ENCODE measurements at places on chromosomes 7 and 10.

DNA sequence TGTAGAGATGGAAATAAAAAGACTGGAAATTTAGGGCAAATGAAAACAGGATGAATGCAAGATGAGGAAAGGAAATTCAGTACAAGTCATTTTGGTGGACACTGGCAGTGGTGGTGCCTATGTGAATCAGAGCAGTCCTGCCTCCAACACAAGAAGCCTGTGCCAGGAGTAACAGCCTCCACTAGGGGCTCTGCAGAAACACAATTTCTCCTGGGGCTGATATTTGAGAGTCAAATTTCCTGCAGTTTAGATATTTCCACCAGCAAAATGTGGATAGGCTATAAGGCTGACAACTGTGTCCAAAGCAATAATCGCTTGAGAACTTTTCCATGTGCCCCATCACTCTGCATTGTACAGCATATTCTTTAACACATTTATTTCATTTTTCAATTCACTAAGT is 4.7 kb upstream of the PLXDC2 start:
- no peak for DNase-seq

- DNase-seq, result no peak
Observed at GRCh38 chr7:127776776-127777386, 124.9 kb downstream of the SND1 start.

GRCh38 chr7:76294344-76295024 is 8.0 kb upstream of the HSPB1 start:
- DNase-seq, result no peak

DNA sequence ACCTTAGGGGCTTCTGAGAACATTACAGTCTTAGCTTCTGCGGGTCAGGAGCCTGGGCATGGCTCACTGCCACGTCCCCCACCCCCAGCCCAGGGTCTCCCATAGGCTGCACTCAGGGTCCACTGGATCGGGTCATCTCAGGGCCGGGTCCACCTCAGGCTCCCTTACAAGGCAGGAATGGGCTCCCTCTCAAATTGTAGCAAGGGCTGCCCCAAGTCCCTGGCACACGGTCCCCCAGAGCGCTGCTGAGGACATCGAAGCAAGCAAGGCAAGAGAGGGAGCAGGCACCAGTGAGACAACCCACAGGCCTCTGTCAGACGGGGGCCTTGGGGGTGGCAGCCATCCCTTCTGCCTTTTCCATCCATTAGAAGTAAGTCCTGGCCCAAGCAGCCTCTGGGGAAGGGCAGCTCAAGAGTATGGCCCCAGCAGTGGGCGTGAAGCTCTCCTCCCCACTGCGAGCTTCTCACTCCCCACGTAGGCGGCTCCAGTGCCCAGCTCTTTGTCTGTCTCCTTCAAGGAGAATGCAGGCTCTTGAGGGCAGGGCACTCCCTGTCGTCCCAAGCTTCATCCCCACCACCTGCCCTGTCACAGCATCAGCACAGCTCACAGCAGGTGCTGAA is 18.0 kb upstream of the RET start:
- DNase-seq, result no peak

GRCh38 chr7:39221901-39222300 is 244.2 kb downstream of the POU6F2 start:
- DNase-seq, result no peak

DNA sequence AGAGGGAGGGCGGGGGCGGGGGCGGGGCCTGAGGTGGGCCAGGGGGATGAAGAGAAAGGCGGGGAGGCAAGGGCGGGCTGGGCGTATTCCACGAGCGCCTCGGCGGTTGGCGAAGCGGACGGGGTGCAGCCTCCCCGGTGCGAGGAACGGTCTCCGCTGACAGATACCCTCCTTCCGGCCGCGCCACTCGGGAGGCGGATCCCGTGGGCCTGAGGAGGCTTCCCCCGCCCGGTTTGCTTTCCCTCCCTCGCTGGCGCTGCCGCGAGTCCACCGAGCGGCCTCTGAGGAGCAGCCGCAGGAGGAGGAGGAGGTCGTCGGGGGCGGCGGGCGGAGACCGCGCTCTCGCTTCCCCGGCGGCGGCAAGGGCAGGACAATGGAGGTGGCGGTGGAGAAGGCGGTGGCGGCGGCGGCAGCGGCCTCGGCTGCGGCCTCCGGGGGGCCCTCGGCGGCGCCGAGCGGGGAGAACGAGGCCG is at the start of gene TRIM24:
Gene TRIM24, plus strand, starts transcription at position 84 of the 473 bp plus-strand sequence. Its CDS starts 290 bp downstream, at position 374.
- no peak for DNase-seq

- DNase-seq, result no peak
Observed at GRCh38 chr7:25863005-25863728, 288.8 kb upstream of the NFE2L3 start.

GRCh38 chr10:85645926-85646711 is 720.5 kb downstream of the GRID1 start:
- DNase-seq, result no peak

DNA sequence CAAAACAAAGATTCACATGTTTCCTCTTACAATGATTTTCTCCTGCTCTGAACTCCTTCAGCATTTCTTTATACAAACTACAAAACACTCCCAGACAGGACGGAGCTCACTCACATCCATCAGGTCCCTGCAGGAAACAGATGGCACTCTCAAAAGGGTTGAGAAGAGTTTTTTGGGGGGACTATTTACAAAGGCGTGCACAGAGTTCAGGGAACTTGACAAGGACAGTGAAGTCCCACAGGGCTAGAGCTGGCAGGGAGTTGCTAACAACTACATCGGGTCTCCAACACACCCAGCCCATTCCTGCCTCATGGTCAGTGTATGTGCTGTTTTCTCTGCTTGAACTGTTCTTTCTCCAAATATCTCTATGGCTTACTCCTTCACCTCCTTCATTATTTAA is 24.7 kb upstream of the YAE1 start:
- no peak for DNase-seq

- DNase-seq, result no peak
Observed at GRCh38 chr10:125795128-125795527, 19.5 kb upstream of the MMP21 start.

GRCh38 chr7:17681965-17682364 is 258.3 kb downstream of the SNX13 start:
- DNase-seq, result no peak

- no peak for DNase-seq
Observed at GRCh38 chr7:6409944-6410693, 37.6 kb downstream of the DAGLB start.

DNA sequence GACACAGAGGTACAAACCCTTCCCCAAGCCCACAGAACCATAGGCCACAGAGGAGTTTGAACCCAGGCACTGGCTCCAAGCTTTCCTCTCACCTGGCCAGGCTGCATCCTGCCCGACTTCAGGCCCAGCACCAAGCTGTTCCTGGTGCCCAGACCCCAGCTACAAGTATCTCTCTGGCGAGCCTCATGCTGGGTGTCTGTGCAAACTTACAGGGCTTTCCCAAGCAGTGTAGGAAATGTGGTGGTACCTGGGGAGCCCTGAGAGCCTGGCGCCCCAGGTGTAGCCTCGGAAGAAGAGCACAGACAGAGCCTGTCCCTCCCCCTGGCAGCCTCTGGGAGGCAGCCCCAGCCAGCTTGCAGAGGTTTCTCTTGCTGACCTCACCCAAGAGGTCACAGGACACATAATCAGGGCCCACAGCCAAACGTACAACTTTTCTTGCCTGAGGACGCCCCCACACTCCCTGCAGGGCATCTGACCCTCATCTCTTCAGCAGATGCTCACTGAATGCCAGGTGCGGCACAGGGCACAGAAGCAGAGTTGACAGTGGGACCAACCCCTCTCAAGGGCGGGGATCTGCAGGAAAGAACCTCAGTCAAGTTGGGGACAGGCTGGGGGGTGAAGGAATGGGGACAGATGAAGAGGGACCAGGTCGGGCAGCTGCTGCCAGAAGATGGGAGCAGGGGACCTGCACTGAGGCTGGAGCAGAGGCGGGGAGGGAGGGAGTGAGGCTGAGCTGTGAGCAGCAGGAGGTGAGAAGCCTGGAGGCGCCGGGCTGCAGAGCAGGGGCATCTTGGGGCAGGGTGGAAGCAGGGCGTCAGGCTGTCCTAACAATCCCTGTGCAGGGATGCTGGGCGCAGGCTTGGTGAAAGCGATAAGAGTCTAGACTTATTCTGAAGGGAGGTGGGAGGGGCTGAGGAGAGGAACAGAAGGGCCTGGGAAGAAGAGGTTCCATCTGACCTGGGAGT is 16.3 kb upstream of the MYL7 start:
- DNase-seq, result no peak

- no peak for DNase-seq
Observed at GRCh38 chr10:125332548-125333208, 172.3 kb upstream of the CTBP2 start.

- DNase-seq, result no peak
Observed at GRCh38 chr10:24210501-24210900, 1.6 kb downstream of the KIAA1217 start.

GRCh38 chr10:11231285-11231684 is 213.6 kb downstream of the CELF2 start:
- no peak for DNase-seq

DNA sequence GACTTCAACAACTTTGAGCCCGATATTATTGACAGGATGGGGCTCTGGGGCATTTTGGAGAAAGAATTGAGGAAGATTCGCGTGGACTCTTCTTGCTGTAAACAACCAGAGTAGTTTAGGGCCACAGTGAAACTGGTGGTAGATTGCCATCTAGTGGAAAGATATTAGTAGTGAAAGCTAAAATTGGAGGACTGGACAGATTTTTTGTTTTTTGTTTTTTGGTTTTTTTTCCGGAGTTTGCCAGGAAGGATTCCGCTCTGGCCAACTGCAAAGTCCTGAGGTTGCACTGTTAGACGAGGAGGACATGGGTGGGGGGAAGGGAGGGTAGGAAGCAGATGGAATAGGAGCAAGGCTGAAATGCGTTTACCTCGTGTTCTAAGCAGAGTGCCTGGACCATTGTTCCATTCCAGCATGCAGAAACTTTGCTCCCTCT is 11.7 kb downstream of the NOBOX start:
- peak; percentile 40 for DNase-seq

DNA sequence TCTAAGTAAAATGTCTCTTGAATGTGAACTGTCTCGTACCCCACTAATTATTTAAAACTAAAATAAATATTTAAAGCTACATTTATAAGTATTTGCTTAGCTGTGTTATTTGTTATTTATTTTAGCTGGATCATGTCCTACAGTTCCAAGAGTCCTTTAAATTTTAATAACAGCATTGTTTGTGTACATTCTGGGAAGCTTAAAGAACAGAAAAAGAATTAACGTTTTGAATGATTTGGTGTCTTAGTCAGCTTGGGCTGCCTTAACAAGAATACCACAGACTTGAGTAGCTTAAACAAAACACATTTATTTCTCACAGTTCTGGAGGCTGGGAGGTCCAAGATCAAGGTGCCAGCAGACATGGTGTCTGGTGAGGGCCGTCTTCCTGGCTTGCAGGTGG is 107.4 kb downstream of the ITIH5 start:
- no peak for DNase-seq
